Upper lobe of left lung (tissue), 6 donors: ENCODE measurements at places on chromosomes 2 and 18. TPM values are rescaled to one million over a fixed set of nuclear protein-coding genes. Genes with fewer than 3 reads are reported as not detected.

The SP140 gene
- total RNA-seq: 13.3 TPM

The CIAO1 gene
- total RNA-seq: 69.0 TPM

The ANKRD53 gene
- total RNA-seq: 0.91 TPM

The MOCOS gene
- total RNA-seq: 4.7 TPM

The FBXO48 gene
- total RNA-seq: 1.4 TPM

The CELF4 gene
- total RNA-seq: 0.15 TPM

The IL1R2 gene
- 46.7 TPM for total RNA-seq

The ERFE gene
- not detected for total RNA-seq

The HOXD13 gene
- not detected for total RNA-seq

The HAAO gene
- 9.3 TPM for total RNA-seq

The ALLC gene
- not detected for total RNA-seq

The EFHD1 gene
- 8.4 TPM for total RNA-seq

GRCh38 chr18:46761059-46761769, 4.4 kb upstream of the ST8SIA5 start:
- DNase-seq: no peak

DNA sequence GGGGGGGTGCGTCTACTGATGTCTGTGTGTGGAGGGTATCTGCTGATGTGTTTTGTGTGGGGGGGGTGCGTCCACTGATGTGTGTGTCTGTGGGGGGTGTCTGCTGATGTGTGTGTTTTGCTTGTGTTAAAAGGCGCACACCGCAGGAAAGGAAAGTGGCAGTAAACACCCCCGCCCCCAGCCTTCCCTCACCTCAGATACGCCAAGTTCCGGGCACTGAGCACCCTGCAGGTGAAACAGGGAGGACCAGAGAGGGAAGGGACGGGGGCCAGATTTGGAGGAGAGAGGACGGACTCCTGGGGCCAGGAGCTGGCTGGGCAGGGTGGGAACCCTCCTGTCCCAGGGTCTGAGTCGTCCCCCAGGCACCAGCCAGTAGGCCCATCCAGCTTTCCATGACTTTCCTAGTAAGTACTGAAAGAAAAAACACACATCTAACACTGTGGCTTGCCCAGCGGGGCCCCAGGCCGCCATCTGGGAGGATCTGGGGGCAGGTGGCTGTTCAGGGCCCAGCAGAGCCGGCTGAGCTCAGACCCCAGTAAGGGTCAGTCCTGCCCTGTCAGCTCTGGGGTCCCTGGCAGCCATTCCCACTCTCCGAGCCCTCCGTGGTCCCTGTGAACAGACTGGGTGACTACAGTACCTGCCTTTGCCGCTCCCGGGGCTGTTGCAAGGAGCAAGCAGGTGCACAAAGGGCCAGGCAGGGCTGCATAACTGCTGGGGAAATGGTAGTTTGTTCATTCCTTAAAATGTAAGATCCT, 126.9 kb downstream of the NFATC1 start:
- DNase-seq: no peak

GRCh38 chr2:220269367-220269766, 641.9 kb downstream of the SLC4A3 start:
- no peak for DNase-seq

GRCh38 chr2:51401546-51401945, 369.6 kb upstream of the NRXN1 start:
- DNase-seq: no peak

GRCh38 chr2:187552828-187553681, 1.2 kb downstream of the TFPI start:
- DNase-seq: no peak

DNA sequence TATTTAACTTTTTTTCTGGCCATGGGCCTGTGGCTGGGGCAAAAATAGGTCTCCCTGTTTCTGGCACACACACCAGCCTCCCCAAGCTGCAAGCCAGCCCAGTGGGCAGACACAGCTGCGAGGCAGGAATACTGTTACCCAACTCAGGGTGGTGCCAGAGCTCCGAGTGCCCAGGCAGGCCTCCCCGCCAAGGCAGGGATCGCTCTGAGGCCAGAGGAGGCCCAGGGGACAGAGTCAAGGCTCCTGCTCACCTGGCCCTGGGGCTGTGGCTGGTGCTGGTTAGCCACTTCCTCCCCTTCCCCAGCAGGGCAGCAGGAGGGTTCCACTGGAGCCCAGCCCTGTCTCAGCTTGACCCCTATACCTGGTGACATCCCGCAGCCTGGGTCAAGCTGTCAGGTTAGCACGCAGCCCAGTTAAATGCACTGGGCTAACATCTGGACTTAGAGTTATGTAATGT, 67.1 kb upstream of the EPAS1 start:
- DNase-seq: peak; percentile 69

- DNase-seq: no peak
Observed at GRCh38 chr2:3447789-3448317, 68.4 kb downstream of the TRAPPC12 start.

DNA sequence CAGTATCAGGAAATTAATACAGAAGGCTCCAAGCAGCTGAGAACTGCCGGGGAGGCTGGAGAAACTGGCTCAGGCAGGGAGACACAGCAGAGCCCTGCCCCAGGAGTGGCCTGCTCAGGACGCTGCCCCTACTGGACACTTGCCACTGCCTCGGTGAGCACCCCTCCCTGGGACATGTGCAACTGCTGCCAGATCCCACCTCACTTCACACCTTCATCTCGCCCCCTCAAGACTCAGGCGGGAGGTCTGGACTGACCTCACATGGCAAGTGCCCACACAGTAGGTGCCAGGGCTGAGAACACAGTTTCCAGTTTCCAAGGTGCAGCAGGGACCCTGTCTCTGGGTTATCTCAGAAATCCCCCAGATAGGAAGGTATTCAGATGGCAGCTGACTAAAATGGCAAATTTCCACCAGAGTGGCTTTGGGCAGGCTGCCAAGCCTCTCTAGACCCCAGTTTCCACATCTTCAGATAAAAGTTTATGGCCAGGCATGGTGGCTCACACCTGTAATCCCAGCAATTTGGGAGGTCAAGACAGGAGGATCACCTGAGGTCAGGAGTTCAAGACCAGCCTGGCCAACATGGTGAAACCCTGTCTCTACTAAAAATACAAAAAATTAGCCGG, 33.7 kb upstream of the LBH start:
- no peak for DNase-seq

DNA sequence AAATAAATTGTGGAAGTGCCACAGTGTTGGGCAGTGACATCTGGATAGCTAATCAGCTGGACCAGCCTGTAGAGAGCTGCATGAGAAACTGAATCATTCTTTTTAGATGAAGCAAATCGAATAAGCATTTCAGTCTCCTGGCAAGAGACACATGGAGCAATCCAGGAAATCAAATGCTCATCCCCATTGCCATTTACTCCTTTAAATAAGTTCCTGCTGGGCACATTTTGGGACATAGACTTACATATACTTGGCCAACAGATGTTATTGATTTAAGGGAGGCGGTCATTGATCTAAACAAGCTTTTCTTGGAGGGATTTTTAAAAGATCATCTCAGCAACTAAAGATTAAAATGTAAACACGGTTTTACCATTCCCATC, 307.1 kb downstream of the STK39 start:
- DNase-seq: no peak

GRCh38 chr2:60796573-60797509, 40.8 kb downstream of the PAPOLG start:
- no peak for DNase-seq

GRCh38 chr2:162538967-162539366, 195.0 kb downstream of the GCA start:
- DNase-seq: no peak

DNA sequence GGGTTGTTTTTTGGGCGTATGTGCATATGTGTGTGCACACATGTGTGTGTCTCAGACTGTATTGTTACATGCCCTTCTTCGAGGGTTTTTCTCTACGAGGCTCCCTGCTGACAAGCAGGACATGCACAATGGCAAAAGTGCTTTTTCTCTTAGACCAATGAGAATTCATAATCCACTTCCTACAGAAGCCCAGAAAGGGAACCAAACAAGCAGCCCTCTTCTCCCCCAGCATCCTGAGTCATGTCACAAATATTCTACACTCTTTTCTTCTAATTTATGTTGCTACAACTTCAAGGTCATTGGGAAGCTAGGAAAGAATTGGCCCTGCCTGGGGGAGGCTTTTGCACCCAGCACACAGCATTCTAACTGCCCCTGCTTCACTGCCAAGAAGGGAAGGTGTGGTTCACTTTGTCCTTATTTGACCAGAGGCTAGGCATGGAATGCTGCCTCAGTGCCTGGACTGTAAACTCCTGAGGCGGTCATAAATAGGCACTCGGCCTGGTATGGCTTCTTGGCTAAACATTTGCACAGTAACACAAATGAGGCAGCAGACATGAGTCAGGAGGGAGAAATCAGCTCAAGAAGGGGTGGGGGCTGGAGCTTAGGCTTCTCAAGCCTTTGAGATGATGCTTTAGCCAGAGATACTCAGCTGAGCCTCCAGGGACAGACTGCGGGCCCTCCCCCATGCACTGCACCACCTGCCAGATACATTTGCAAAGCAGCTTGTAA, 92.7 kb upstream of the KLF7 start:
- DNase-seq: no peak

GRCh38 chr2:73034661-73035375, 36.7 kb downstream of the SFXN5 start:
- no peak for DNase-seq

DNA sequence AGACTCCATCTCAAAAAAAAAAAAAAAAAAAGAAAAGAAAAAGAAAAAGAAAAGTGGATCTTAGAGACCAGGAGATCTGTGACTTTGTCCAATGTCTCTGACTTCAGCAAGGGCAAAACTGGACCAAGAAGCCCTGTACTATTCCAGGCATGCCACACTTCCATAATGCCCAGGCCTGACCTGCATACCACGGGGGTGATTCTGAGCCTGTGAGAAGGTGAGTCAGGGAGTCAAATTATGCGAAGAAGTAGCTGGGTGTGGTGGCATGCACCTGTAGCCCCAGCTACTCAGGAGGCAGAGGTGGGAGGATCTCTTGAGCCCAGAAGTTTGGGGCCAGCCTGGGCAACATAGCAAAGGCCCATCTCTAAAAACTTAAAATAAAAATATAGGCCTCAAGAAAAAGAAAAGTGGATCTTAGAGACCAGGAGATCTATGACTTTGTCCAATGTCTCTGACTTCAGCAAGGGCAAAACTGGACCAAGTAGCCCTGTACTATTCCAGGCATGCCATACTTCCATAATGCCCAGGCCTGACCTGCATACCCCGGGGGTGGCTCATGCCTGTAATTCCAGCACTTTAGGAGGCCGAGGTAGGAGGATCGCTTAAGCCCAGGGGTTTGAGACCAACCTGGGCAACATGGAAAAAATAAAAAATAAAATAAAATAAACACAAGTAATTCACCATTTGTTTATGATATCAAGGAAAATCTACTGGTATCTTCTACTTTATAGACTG, 12.2 kb upstream of the PUM2 start:
- no peak for DNase-seq
